Globus pallidus (tissue), 1 donor: ENCODE measurements at places on chromosomes 11 and 22.

GRCh38 chr11:124920870-124921609, 2.0 kb downstream of the HEPN1 start:
- no peak for DNase-seq

DNA sequence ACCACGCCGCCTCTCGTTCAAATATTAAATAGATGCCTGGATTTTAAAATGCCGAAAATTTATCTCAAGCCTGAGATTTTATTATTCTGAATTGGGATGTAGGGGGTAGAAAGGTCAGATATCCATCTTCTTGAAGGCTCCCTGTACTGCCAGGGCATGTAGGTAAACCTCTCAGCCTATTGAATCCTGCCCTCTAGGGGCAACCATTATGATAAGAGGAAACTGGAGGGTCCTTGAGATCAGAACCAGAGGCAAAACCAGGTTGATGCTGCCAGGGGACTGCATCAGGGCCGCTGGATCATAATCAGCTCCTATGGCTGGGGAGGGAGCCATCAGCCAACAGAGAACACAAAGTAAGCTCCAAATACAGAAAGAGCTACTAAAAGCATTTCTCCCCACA, 92.4 kb downstream of the KCNC1 start:
- DNase-seq: no peak

DNA sequence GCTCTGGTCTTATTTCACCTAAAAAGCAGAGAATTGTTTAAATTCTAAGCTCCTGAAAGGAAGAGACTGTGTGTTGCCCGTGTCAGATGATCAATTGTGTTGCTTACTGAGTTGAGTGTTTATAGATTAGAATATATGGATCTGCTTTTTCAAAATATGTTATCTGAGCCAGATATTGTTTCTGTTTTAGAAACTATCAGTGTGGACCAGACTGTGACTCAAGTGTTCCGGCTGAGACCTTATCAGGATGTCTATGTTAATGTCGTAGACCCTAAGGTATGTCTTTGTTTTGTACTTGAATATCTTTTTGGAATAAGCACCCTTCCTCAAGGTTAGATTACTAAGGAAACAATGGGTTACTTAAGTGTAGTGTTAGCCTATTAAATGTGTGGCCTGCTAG, 11.0 kb downstream of the DEPDC5 start:
- DNase-seq: no peak

DNA sequence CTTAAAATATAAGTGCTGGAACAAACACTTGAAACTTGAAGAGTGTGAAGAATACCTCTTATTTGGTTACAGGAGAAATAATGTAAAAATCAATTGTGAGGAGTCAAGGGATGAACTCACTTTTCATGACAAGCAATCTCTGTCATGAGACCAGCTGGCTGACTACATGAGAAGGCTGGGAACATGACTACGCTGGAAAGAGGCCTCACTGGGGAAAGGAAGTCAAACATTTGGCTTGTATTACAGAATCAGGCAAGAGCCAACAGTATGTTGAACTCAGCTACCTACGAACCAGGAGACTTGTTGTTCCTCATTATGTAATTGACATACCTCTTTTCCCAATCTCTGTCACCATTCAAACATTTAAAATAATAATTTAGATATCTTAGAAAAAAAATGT, 14.4 kb downstream of the DCDC1 start:
- DNase-seq: no peak

GRCh38 chr22:37310075-37310606, 27.8 kb downstream of the CYTH4 start:
- DNase-seq: no peak

DNA sequence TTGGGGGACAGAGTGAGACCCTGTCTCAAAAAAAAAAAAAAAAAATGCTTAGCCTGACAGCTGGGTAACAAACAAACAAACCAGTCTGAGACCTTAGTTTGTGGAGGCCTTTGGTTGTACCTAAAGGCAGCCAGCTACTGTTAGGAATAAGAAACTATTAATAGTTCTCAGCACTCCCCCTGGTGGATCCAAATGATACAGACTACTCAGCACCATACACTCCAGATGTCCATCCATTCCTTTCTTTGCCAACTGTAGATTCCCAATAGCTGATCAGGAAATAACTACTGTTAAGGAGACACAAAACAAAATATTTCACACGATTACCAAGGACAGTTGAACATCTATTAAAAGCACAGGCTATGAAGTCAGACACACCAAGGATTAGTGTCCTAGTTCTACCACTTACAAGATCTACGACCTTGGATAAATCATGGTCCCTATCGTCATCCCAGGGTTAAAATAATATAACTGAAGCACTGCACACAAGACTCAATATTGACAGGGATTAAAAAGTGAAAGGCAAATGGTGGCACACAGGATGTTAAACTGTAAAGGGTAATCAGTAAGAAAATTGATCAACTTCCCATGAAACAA, 17.2 kb downstream of the CLDN25 start:
- DNase-seq: peak; percentile 72

- DNase-seq: peak; percentile 34
These were observed 27.0 kb upstream of the AMOTL1 start for GRCh38 chr11:94741022-94741679.
